H7 (cell line): ENCODE measurements at places on chromosomes 2 and 18. TPM values are rescaled to one million over a fixed set of nuclear protein-coding genes. Genes with fewer than 3 reads are reported as not detected.

ARHGAP25 gene
- total RNA-seq: 4.1 and 6.3 TPM in 2 replicates

- peak; percentile 41 for DNase-seq
Measured at GRCh38 chr18:6752202-6752860, 22.8 kb downstream of the ARHGAP28 start.

GRCh38 chr2:134716721-134717243, 2.0 kb downstream of the TMEM163 start:
- no peak for DNase-seq

SLC14A1 gene
- not detected in 2 replicates for total RNA-seq

- DNase-seq: no peak
Measured at GRCh38 chr2:101766337-101766736, 68.8 kb downstream of the MAP4K4 start.

DOK6 gene
- 0.45 and 2.5 TPM in 2 replicates for total RNA-seq

- peak; percentile 2 for DNase-seq
Measured at GRCh38 chr2:53913721-53914120, 54.0 kb upstream of the GPR75 start.

DNA sequence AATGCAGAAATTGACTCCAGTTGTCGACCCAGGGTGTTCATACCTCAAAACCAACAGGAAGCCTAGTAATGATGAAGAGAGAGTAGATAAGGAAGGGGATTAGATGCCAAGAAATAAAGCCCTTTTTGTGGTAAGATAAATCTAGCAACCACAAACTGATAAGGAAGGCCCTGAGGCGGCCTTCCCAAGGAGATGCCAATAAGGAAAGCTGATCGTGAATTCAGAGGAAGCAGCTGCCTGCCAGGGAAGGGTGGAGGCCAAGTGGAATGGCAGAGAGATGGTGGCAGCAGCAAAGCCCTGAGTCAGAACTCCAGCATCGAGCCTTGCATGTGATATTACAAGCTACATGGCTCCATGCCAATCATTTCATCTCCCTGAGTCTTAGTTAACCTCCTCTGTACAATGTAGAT, 126.3 kb downstream of the IRS1 start:
- no peak for DNase-seq

GRCh38 chr2:136110526-136110925, 7.4 kb downstream of the CXCR4 start:
- DNase-seq: no peak

GRCh38 chr2:152620208-152620607, 97.1 kb downstream of the PRPF40A start:
- no peak for DNase-seq

GRCh38 chr2:190181123-190181669, 118.7 kb upstream of the MSTN start:
- no peak for DNase-seq

DNA sequence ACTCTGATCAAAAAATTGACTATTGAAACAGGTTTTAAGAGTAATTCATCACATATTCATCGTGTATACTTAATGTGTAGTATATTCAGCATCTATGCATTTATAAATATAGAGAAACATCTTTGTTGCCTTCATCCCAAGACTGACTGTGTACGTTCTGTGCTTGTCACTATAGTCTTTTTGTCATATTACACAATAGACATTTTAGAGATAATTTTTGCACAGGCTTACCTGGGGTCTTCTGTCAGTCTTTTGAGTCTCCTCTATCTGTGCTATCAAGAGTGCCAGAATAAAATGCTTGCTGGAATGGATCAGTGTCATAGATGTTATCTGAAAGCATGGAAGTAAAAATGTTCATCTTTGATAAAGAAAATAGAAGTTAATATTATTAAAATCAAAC, 1047.7 kb upstream of the NRXN1 start:
- DNase-seq: no peak

DNA sequence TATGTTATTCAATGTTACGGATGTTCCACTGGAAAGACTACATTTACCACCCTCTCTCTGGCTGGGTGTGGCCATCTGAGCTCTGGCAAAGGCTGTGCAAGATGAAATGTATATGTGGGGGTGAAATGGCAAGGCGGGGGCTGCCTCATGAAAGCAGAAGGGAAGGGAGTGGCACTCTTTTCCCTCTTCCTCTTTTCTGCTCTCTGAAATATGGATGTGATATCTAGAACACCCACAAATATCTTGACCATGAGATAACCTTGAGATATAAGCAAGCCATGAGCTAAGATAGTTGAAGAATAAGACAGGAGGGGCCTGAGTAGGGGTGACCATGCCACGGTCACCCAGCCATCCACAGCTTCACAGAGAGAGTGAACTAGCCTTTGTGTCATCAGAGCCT, 367.8 kb upstream of the ID2 start:
- no peak for DNase-seq

DNA sequence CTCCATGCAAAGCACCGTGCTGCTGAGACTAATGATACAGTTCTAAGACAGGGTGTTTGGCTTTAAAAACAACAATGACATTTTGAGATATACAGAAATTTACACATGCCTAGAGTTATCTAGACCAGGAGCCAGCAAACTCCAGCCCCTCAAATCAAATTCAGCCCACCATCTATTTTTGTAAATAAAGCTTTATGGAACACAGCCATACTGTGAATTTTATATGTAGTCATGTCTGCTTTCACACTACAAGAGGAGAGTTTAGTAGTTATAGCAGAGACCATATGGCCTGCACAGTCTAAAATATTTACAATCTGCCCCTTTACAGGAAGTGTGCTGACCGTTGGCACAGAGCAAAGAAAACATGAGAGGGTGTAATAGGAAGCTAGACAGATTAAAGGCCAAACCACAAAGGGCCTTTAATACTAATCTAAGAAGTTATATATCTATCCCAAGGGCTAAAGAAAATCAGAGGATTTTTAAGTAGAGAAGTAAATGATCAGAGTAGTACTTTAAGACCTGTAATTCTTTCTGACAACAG, 39.4 kb downstream of the NBAS start:
- DNase-seq: no peak

DNA sequence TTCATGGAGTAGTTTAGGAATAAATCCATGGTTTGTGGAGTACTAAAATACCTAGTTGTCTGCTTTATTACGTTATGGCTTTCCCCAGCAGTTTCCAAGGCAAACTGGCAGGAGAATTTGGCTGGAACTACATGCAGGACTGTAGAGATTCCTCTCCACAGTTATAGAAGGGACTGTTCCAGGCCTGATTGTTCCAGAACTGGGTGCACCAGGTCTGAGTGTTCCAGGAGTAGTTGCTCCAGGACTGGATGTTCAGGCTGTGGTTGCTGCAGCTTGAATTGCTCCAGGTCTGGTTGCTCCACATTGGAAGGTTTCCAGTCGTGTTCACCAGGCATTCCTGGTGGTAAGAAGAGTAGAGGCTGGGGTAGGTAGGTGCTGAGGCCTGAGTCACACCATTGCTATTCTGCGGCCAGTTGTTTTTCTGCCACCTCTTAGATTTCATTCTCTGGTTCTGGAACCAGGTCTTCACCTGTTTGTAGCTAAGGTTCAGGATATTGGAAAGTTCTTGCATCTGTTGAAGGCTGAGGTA, 28.1 kb downstream of the SGPP2 start:
- no peak for DNase-seq

RAB27B gene
- 0.11 TPM in 1 of 2 replicates, not detected in the other for total RNA-seq

- no peak for DNase-seq
Measured at GRCh38 chr2:32901313-32901712, 45.4 kb upstream of the LTBP1 start.

MC5R gene
- 0.37 TPM in 1 of 2 replicates, not detected in the other for total RNA-seq
